ENCODE measurements at places on chromosomes 2 and 18. TPM values are rescaled to one million over a fixed set of nuclear protein-coding genes. Genes with fewer than 3 reads are reported as not detected.
A peak's percentile ranks its signal among the peaks of the same experiment; 100 is the strongest.

RFTN2 gene
- total RNA-seq, result 21.1 TPM

- no peaks in the 10 kb centered on the region for H3K4me1 ChIP-seq
- no peak overlapping the region for H3K4me3 ChIP-seq
- H3K27me3 ChIP-seq, result no peaks in the 10 kb centered on the region
- no peak overlapping the region for H3K27ac ChIP-seq
- no peak for DNase-seq
- H3K36me3 ChIP-seq, result no peaks in the 10 kb centered on the region
These were observed 136.3 kb downstream of the ZEB2 start for GRCh38 chr2:144383571-144384100.

FOSL2 gene
- total RNA-seq, result 106 TPM

- no peaks in the 10 kb centered on the region for H3K36me3 ChIP-seq
- H3K4me3 ChIP-seq, result no peak overlapping the region
- H3K27ac ChIP-seq, result peak overlapping the region; percentile 81
These were observed 23.7 kb upstream of the CD28 start for GRCh38 chr2:203682688-203683130.

DNA sequence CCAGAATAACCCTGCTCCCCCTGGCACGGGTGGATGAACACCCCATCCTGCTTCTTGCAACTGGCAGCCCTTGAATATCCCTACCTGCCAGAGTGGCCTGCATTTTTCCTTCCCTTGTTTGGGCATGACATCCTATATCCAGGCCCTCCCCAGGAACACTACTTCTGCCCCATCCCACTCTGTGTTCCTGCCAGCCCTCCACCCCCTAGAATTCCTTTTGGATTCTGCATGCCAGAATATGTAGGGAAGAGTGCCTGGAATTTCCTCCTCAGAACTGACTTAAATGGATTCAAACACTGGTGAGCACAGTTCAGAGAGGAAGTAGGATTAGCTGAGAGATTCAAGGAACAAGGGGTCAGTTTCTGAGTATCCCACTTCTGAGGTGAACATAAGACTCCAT is 123.5 kb upstream of the PELI1 start:
- H3K27ac ChIP-seq, result peak overlapping the region; percentile 56
- H3K4me3 ChIP-seq, result no peak overlapping the region
- H3K36me3 ChIP-seq, result no peaks in the 10 kb centered on the region

- no peaks in the 10 kb centered on the region for H3K36me3 ChIP-seq
- no peak overlapping the region for H3K4me3 ChIP-seq
- H3K27me3 ChIP-seq, result no peaks in the 10 kb centered on the region
- DNase-seq, result no peak
- no peaks in the 10 kb centered on the region for H3K4me1 ChIP-seq
These were observed 157.9 kb downstream of the ANKRD44 start for GRCh38 chr2:197152451-197153228.

SFTPB gene
- total RNA-seq, result 3.7 TPM

All from breast epithelium (tissue), 4 donors.